T-cell (primary cell): ENCODE measurements at places on chromosomes 2 and 18.

- DNase-seq, result peak; percentile 16
These were observed 221.3 kb downstream of the BCL2 start for GRCh38 chr18:63098018-63098981.

DNA sequence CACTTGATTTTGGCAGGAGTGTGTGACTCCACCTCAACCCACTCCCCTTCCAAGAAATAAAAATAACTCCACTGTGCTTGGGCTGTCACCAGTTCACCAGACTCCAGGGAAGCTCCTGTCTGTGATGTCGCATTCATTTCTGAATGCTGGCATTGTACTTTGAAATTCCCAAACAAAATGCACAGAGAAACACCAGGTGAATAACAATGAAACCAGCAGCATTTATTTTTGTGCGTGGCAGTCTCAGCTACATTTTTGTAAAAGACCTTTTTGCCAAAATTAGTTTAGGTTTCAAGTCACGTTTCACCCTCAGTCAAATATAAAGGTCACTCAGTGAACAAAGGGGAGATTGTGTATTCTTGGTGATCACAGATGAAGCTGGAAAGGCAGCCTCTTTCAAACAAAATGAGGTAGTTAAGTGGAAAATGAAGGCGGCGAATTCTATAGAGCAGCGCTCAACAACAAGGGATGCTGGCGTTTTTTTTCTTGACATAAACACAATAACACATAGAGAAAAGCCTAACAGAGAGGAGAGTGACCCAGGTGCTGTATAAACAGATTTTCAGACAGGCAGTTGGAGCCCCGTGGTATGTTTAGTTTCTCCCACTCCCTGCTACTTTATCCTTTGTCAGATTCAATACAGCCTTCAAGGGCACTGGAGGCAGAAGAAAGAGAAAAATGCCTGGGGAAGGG is 210.3 kb upstream of the GCFC2 start:
- DNase-seq, result no peak

DNA sequence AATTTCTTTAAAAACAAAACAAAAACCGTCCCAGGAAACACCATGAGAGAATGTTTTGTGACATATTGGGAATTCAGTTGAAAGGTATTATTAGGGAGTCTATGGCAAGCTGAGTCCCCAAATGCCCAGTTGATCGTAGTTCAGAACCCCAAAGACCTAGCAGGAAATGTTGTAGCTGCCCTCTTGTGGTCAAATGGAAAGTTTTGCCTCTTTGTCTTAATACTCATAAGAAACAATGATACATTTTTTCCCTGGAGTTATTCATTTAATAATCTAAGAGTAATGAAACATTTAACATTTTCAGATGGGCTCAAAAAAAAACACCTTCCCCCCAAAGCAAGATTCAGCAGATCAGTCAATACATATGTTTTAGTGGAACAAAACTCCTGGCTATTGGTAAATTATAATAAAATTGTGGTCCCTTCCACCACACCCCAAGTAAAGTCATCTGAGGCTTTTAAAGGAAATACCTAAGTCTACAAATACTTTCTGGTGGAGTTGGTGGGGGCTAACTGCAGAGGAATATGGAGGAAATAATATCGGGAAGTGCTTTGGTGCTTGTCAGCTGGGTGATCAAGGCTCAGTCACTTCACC is 37.8 kb upstream of the EFEMP1 start:
- no peak for DNase-seq

DNA sequence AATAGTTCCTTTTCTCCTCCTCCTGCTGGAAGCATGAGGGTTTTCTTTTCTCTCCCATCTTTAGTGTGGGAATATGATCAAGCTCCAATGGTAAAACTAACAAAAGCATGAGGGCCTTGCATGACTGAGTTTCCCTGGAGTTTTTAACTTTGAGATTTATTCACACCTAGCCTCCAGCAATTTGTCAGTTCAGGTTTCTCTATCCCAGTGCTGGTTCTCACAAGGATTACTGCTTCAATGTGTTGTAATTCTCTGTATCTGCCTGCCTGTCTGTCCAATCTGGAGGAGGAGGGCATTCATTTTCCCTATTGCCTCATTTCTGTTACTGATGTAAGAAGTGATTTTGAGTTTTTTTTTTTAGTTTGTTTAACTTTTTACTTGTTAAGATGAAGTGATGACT is 57.6 kb upstream of the RPRM start:
- no peak for DNase-seq

- no peak for DNase-seq
These were observed 786.0 kb upstream of the SLC39A10 start for GRCh38 chr2:194870974-194871535.

DNA sequence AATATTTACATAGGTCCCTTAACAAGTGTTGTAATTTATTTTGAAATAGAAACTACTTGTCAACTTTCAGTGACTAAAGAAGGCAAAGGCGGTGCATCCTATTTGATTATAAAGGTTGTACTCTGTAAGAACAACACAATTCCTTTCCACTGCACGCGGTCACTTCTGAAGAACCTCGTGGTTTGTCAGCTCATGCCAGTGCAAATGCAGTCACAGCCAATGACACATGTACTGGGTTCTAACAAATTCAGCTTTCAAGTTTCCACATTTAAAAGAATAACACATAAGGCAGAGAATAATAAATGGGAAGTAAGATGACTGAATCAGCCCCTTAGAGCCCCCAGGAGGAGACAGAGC is 39.7 kb downstream of the CYB5A start:
- DNase-seq, result no peak

GRCh38 chr18:47418746-47419145 is 167.3 kb upstream of the SKOR2 start:
- no peak for DNase-seq

DNA sequence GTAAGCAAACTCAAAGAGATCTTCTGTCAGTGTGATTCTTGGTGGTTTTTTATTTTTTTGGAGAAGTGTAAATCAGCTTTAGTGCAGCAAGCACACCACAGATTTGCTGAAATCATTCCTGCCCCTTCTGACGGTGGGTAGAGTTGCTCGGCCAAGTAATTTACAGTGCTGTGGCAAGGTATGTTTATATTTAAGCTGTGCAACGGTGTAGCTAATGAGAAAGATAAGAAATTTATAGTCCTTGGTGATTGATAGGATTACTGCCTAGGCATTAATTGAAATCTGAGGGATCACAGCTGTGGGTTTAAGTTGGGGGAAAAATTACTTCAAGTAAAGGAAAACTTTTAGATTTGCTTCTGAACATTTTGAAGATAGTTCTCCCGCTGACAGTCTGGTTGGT is 286.6 kb downstream of the AGAP1 start:
- no peak for DNase-seq

- no peak for DNase-seq
These were observed 61.9 kb downstream of the SPRED2 start for GRCh38 chr2:65370387-65371073.

DNA sequence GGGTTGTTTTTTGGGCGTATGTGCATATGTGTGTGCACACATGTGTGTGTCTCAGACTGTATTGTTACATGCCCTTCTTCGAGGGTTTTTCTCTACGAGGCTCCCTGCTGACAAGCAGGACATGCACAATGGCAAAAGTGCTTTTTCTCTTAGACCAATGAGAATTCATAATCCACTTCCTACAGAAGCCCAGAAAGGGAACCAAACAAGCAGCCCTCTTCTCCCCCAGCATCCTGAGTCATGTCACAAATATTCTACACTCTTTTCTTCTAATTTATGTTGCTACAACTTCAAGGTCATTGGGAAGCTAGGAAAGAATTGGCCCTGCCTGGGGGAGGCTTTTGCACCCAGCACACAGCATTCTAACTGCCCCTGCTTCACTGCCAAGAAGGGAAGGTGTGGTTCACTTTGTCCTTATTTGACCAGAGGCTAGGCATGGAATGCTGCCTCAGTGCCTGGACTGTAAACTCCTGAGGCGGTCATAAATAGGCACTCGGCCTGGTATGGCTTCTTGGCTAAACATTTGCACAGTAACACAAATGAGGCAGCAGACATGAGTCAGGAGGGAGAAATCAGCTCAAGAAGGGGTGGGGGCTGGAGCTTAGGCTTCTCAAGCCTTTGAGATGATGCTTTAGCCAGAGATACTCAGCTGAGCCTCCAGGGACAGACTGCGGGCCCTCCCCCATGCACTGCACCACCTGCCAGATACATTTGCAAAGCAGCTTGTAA is 92.7 kb upstream of the KLF7 start:
- DNase-seq, result no peak

- DNase-seq, result no peak
These were observed 41.8 kb upstream of the AFF3 start for GRCh38 chr2:100184055-100184737.

- DNase-seq, result no peak
These were observed 182.8 kb downstream of the MGAT5 start for GRCh38 chr2:134436706-134437105.

DNA sequence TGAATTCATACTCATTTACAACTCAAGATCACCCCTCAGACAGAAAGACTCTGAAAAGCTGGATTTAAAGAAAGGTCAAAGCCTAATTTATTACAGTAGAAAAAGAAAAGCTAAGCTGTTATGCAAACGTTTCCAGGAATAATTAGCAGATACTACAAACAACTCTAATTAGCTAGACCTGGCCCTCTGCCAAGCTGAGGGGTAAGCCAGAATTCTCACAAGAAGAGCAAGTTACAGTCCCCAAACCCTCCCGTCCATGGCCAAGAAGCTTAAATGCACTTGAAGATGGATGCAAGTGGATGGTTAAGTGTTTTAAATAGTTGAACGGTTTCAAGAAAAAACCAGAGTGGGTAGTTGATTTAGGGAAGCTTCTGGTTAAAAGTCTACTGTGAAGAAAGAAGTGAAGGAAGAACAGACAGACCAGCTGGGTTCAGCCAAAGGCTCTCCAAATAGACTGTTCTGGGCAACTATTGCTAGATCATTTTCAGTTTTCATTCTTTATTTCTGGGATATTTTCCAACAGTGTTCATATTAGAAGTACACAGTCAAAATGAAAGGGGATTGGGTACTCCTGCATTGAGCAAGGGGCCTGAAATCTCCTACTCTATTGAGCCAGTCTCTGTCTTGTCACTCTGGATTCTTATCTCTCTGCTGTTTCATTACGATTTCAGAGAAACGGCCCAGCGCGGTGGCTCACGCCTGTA is 4.8 kb downstream of the LMAN2L start:
- DNase-seq, result no peak
